ENCODE measurements at places on chromosomes 3 and 15.
A peak's percentile ranks its signal among the peaks of the same experiment; 100 is the strongest.

DNA sequence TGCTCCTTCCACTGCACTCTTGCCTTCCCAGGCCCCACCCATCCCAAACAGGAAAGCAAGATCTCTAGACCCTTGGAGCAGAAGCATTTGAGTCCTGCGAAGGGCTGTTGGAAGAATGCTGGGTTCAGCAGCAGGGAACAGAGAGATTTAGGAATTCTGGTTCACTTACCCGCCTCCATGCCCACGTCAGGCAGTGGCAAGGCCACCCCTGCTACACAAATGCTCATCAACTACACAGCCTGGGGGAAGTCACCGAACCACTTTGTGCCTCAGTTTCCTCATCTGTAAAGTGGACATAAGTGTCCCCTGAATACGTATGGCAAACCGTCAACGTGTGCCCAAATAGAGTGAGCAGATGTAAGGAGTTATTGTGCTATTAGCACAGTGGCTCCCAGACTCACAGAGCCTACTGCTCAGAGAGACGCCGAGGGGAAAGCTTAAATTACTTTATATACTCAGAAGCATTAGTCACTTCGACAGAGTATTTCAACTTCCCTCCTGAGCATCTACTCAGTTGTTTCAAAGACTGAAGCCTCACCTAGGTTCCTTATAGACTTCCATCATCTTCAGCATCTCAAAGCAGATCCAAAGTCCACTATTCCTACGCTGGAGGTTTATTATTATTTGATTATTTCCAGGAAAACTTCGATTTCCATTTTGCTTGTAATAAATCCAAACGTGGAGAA, 905 bp downstream of the HOMER2 start:
- DNase-seq = no peak

DNA sequence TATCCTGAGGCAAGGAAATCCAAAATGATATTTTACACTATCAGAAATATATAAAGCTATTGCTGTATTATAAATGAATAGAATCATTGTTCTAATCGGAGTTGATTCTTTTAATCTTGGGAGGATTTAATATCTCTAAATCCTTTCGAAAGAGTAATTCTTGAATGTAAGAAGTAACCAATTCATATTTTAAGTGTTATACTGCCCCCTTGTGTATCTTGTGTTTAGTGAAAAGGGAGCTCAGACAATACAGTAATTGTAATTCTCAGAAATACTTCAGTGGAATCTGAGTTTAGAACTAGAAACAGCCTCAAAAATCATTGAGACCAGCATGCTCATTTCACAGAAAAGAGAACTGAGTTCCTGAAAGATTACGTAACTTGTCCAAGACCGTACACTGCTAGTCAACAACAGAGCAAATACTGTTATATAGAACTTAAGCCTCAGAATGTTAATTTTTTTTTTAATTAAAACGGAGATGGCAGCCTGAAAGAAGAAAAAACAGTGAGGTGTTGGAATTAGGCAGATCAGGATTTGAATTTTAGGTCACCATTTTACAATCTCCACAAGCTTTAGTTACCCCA, 42.9 kb downstream of the PLCH1 start:
- DNase-seq = peak; percentile 58

DNA sequence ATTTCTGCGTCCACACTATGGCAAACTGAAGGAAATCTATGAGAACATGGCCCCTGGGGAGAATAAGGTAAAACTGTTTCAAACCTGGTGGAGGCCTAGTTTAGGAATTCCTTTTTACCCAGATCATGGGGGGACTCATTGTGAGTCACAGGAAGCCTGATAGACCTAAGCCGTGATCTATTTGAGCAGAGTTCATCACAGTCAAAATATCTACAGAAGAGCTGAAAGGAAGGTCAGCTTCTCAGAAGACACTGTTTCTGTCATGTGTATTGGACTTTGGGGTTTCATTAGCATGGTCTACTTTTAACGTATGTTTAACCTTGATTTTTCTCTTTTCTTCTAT, 1.3 kb downstream of the PSMD2 start:
- no peak for DNase-seq

DNA sequence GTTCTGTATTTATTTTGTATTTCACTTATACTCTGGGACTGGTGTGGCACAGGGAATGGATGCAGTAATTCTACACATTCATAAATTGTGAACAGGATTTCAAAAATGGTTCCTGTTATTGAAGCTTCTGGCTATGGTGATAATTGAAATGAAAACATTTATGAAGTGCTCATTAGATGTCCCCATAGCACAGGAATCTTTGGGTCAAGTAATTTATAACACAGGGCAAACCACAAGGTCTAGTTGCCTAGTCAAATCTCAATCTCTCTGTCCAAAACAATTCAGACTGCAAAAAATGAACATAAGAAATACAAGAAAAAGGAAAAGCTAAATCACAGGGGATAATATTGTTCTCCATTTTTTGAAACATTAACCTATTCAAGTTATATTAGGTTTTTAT, 117.5 kb upstream of the PTPRG start:
- no peak for DNase-seq

DNA sequence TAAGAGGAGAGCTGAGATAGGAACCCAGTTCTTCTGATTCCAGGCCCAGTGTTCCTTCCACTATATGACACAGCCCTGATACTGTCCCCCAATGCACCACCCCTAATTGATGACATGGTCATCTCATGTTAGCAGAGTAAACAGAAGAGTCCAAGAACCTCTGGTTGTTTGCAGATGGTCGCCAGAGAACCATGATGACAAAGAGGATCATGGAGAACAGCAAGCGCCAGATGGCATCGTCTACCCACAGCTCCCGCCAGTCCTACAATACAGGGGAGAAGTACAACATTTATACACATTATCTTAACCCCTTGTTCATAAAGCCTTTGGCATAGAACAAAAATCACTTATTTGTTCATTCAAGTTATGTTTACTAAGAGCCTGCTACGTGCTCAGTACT, 18.5 kb upstream of the VPS39 start:
- DNase-seq = no peak

- DNase-seq = no peak
Measured at GRCh38 chr3:36959821-36960220, 15.0 kb upstream of the TRANK1 start.

GRCh38 chr3:45226206-45226915, at the start of gene TMEM158:
Gene TMEM158, minus strand, starts transcription at chr3:45226287. Its CDS starts 260 bp downstream, at chr3:45226027.
- DNase-seq = peak; percentile 68

GRCh38 chr3:162141272-162141791, 644.7 kb downstream of the OTOL1 start:
- no peak for DNase-seq

- DNase-seq = no peak
Measured at GRCh38 chr3:118480101-118480860, 554.4 kb downstream of the IGSF11 start.

- DNase-seq = no peak
Measured at GRCh38 chr3:108099679-108100428, 9.0 kb upstream of the CD47 start.

DNA sequence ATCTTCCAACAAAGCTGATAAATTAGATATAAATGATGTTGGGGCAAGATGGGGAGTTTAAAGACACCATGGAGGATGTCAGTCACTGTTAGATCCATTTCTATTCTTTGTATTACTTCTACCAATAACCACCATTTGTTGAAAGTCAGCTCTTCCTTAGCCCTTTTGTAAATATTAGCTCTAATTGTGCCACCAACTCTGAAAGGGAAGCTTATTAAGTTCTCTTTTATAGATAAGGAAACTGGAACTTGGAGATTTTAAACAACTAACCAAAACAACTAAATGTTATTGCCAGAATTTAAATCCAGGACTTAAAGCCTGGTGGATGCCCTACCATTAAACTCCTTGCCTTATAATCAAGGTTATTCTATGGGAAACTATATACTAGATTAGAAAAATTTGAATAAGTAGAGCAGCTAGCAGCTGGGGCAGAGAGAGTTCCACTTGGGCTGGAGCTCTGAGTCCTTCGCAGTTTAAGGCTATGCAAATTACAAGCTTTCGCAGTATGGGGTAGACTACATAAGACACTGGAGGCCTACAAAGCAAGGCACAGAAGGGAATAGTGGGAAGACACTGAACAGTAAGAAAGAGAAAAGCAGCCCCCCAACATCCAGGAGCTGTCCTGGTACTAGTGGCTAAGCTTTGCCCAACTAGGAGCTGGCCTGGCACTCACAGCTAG, 52.6 kb downstream of the TM4SF18 start:
- DNase-seq = no peak

DNA sequence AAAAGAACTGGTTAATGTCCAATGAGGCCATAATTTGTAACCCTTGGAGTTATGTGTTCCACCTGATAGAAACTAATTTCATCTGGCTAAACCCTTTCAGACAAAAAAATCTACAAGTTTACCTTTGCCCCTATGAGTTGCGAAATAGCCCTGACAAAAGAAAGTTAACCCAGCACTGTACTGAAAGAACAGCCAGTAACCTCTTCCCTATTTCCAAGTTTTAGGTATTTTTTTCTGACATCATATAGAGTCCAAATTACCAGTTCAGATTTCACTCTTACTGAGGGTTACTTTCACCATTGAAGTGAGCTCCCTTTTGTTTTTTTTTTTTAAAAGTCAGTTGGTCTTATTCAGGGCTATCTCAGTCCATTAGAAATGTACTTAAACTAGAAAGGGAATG, 42.8 kb upstream of the PTPRG start:
- DNase-seq = no peak

GRCh38 chr3:149037684-149038083, 46.3 kb downstream of the GYG1 start:
- DNase-seq = no peak

GRCh38 chr3:52147804-52148203, 6.4 kb downstream of the POC1A start:
- DNase-seq = no peak

- DNase-seq = no peak
Measured at GRCh38 chr15:42270551-42270950, 2.5 kb upstream of the GANC start.

DNA sequence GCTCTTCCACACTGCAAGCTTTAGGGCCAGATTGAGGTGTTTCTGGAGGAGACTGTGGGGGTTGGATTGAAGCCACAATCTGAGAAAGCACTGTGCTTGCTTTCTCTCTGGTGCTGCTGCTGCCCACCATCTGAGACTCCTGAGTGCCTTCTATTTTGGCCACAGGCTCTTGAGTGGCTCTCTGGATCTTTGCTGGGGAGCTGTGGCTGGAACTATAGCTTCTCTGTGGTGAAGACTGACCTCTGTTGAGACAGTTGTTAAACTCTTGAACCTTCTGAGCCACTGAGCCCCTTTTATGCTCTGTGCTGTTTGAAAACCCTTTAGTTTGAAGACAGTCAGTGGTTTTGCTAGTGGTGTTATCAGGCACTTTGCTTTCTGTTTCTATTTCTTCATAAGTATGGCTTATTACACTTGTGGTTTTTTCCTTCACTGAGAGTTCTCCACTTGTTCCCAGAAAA, 108.7 kb upstream of the TSPAN3 start:
- peak; percentile 12 for DNase-seq

DNA sequence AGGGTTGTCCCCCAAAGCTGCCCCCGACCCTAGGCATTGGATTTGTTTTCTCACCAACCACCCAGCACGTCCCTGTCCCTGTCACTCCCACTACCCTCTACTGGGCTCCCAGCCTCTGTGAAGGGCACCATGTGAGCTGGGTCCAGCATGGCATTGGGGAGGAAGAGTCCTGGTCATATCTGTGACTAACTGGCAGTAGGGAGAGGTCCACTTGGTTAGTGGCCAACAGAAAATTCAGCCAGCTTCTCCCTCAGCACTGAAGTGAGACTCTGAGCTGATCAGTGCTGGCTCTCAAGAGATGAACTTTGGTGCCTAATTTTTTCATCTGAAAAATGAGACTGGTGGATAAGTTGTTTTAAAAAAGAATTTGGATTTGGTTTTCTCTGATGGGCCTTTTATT, 11.3 kb upstream of the KIF23 start:
- DNase-seq = no peak

DNA sequence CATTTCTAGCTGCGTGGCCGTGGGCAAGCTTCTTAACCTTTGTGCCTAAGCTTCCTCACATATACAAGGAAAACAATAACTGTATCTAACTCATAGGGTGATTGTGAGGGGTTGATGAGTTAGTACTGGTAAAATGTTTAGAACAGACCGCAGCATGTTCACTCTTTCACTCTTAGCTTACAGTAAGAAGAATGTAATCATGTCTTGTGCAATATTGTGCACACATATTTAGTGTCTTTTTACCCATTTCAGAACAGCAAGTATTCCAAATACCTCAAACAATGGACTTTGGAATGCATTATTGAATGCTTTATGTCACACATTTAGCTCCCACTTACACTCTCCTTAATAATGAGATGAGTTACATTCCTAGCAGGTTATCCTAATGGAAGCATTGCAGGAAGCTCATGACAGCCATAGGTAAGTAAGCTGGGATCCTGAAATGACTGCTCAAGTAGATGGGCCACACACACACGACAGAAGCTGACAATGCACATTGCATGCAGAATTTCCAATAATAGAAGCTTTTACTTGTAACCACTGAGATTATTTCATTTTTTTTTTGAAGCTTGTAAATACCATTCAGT, 468.9 kb upstream of the WNT5A start:
- DNase-seq = no peak

DNA sequence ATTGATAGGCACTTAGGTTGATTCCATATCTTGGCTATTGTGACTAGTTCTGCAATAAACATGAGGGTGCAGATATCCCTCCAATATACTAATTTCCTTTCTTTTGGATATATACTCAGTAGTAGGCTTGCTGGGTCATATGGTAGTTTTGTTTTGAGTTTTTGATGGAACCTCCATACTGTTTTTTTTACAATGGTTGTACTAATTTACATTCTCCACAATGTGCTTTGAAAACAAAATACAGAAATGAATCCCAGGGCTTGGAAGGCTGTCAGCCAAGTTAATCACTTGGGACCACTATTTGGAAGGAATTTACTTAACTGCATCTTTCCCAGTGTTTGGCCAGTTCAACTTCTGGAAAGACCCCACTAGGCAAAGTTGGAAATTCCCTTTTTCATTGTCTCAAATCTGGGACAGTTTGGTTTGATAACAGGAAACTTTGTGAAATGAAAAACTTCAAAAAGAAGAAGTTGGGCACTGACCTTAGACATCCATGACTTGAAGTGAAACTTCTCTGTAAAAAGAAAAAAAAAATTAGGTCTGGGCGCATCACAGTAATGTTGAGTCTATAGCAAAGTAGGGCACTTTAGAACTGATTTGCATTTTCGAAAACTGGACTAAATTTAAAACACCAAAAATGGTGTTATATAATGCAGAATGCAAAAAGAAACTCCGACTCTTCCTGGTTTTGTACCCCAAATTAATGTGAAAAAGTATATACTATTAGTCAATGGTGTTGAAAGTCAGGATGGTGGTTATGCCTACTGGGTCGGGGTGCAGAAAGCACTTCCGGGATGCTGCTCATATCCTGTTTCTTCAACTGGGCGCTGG, 6.0 kb downstream of the CTSH start:
- DNase-seq = peak; percentile 77

GRCh38 chr3:114669614-114670013, 375.8 kb downstream of the TIGIT start:
- DNase-seq = no peak

- no peak for DNase-seq
Measured at GRCh38 chr15:99594916-99595315, 29.1 kb downstream of the MEF2A start.

GRCh38 chr3:127729556-127730056, 56.9 kb downstream of the ABTB1 start:
- DNase-seq = no peak

GRCh38 chr3:160413613-160414248, 14.3 kb downstream of the SMC4 start:
- DNase-seq = peak; percentile 57

All from activated CD4-positive, alpha-beta T cell treated with anti-CD3 and anti-CD28 coated beads, Interleukin-2, amount 50 U/mL, for 16 hours (primary cell).